Upper lobe of right lung (tissue), 1 donor: ENCODE measurements at places on chromosomes 6 and 20.
A peak's percentile ranks its signal among the peaks of the same experiment; 100 is the strongest.

- DNase-seq: peak; percentile 99
Observed at GRCh38 chr6:166382933-166383801, at the start of gene MPC1. Gene MPC1 (minus strand): TSS chr6:166382940. CDS start chr6:166382876, 64 bp downstream.

GRCh38 chr6:37210313-37210968, 40.5 kb downstream of the PIM1 start:
- DNase-seq: no peak

DNA sequence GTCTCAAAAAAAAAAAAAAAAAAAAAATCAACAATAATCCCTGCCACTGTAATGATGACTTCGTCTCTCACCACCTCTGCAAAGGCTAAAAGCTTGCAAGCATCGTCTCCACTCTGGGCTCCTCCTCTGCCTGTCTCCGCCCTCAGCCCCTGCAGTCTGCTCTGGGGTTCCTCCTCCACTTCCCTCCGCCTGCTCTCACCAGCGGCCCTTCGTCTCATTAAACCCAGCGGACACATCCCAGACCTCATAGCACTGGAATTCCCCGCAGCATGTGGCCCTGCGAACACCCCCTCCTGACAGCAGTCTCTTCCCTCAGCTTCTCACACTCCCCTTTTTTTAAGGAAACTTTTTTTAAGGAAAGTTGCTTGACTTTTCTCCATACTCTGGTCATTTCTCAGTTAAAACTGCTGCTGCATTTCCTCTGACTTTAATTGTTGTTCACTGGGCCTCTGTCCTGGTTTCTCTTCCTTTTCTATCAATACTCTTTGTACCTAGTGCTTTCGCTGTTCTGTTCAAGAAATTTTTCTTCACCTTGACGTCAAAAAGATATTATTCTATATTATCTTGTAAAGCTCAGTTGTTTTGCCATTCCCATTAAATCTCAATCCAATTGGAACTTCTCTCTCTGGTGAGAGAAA, 70.9 kb upstream of the PLEKHG1 start:
- no peak for DNase-seq

- no peak for DNase-seq
Observed at GRCh38 chr6:40510442-40510841, 76.7 kb downstream of the LRFN2 start.

GRCh38 chr6:16482702-16483314, 244.4 kb downstream of the GMPR start:
- no peak for DNase-seq

GRCh38 chr20:35724321-35725230, 17.5 kb downstream of the RBM39 start:
- no peak for DNase-seq

DNA sequence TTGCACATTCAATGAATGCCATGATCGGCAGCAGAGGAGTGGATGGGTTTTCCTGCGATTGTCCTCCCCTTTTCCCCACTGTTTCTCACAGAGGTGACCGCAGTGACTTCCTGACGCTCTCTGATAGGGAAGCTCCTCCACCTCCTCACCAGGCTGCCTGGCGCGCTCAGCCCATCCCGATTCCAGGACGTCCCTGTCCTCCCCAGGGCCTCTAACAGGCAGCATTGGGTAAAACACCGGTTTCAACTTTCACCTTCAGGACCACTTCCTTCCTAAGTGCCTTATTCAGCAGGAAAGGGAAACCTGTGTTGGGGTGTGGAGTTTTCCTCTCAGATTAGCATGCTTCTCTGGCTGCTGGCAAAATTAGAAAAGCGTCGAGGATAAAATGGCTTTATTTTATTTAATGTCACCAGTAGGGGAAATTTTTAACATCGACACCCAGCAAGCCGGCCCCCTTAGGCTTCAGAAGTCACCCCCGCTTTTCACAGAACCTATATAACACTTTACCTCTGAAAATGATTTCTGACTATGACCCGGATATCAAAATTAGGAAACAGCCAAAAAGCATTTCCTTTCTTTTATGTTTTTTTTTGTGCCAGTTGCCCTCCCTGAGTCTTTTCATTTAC, 570.4 kb upstream of the GJE1 start:
- DNase-seq: peak; percentile 66

GRCh38 chr6:17957498-17957897, 29.9 kb downstream of the KIF13A start:
- DNase-seq: no peak

GRCh38 chr20:50498071-50498776, 12.0 kb upstream of the PTPN1 start:
- DNase-seq: no peak

- DNase-seq: no peak
Observed at GRCh38 chr6:83231146-83231545, 38.0 kb downstream of the RWDD2A start.

GRCh38 chr20:6213311-6213710, 90.5 kb upstream of the FERMT1 start:
- no peak for DNase-seq

DNA sequence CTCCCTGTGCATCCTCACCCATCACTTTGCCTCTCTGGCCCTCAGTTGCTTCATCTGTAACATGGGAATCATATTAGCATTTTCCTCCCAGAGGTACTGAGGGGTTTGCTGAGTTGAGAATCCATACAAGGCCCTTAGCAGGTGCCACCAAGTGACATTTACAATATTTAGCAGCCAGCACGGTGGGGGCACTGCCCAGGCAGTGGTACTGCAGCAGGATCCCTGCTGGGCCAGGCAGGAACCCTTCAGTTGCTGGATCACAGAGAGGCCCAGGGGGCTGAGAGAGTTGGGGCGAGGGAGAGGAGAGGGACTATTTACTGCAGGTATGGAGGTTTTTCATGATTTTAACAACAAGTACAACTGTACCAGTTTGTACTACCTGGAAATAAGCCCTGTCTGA, 65.9 kb downstream of the CDH22 start:
- no peak for DNase-seq

GRCh38 chr6:14930366-14930989, 315.4 kb upstream of the JARID2 start:
- DNase-seq: no peak

DNA sequence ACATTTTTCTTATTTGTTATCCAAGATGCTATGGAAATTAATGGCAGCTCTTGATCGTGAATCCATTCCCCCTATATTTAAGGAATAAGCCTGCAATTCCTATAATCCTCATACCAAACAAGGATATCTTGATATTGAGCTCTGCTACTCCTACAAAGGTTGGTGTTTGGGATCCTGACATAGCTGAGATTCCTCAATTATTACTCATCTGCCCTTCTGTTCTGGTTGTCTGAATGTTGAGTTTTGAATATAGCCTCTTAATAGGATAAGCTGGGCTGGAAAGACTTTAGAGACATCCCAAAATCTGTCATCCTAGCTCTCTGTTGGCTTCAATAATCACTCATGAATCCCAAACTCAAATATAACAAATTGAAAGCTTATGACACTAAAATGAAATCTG, 49.9 kb downstream of the CLIC5 start:
- no peak for DNase-seq

GRCh38 chr6:118588626-118589025, 40.5 kb downstream of the PLN start:
- DNase-seq: no peak
